ENCODE measurements at places on chromosomes 7 and 10. TPM values are rescaled to one million over a fixed set of nuclear protein-coding genes. Genes with fewer than 3 reads are reported as not detected.

CLRN3 gene
- total RNA-seq = not detected

HOXA3 gene
- total RNA-seq = not detected

DNA sequence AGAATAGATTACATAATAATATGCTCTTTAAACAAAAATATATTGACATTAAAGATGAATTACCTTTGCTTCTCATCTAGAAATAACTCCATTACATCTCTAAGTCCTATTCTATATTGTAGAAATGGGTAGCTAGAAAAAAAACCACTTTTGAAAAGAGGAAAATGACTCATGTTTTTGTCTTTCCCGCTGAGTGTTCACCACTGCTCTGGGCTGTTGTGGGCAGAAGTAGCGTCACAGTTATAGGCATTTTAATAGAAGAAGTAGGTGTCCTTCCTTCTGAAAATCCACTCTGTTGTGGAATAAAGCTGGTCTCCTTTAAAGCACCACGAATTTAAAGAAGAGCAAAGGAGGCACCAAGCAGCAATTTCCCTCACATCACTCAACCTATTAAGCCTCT is 117.6 kb upstream of the NFE2L3 start:
- DNase-seq = peak; percentile 9

DNA sequence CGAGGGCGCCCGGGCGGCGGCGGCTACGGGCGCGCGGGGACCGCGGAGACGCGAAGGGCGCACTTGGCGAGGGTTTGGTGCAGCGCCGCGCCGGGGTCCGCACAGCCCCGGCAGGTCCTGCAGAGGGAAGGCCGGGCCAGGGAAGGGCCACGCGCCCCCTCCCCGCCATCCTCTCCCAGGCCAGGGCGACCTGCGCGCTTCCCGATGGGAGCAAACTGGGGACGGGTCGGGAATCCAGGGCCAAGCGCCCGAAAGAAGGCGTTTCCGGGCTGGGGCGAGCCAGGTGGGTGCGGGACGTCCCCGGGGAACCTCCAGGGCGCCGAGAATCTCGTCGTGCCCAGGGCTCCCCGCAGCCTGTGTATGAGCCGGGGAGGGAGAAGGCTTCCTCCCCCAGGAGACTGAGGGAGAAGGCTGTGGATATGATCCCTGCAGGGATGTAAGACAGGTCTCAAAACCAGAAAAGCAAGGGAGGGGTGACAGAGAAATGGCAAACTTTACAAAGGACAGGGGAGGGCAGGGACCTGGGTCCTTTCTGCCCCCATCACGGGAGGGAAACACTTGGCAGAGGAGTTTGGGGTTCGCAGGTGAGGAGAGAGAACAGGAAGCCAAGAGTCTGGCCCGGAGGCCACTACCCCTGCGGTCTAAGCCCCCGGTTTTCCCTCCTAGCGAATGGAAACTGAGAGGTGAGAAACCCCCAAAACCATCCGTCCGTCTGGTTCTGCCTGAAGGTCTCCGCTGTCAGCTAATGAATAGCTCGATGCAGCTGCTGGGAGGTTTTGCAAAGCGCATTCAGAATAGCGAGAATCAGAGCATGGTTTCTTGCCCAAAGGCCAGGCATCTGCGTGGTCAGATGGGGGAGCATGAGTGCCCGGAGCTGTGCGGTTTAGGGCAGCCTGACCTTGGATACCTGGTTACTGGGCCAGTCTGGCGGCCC is 674 bp downstream of the AMZ1 start:
- DNase-seq = no peak

- no peak for DNase-seq
These were observed 124.1 kb upstream of the SORCS3 start for GRCh38 chr10:104516986-104517385.

- no peak for DNase-seq
These were observed 395.8 kb upstream of the NPVF start for GRCh38 chr7:25624051-25624450.

All from activated T-cell treated with anti-CD3 and anti-CD28 coated beads, Interleukin-2, amount 50 U/mL, for 72 hours (primary cell).